ENCODE measurements at places on chromosomes 1 and 21.
A peak's percentile ranks its signal among the peaks of the same experiment; 100 is the strongest.

GRCh38 chr1:233252441-233252840, 43.1 kb downstream of the PCNX2 start:
- no peak for DNase-seq

DNA sequence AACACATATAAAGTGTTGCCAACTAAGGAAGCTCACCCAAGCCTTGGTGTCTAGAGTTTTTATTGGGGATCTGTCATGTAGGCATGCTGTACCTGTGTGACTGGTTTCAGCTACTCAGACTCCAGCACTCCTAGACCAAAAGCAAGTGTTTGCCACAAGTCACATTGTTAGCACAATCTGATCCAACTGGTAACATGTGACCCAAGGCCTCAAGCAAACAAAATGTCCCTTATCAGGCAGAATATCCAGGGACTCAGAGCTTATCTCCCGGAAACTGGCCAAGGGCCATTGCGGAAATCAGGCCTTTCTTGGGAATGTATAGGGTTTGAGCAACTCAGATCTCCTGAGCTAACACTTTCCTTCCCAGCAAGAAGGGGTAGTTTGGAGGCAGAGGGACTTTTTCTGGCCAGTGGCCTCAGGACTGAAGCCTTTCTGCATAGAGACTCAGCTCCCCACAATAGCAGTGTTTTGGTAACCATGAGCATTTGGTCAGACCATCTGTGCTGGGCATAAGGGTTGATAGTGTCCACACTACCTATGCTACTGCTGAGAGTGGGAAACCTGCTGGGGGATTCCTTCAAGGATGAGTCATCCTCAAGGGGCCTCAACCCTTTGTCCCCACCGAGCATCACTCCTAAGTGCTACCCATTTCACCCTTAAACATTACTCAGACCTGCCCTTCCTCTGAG, 29.6 kb downstream of the NHLH2 start:
- no peak for DNase-seq

GRCh38 chr1:76957961-76958360, 90.7 kb downstream of the ST6GALNAC5 start:
- no peak for DNase-seq

DNA sequence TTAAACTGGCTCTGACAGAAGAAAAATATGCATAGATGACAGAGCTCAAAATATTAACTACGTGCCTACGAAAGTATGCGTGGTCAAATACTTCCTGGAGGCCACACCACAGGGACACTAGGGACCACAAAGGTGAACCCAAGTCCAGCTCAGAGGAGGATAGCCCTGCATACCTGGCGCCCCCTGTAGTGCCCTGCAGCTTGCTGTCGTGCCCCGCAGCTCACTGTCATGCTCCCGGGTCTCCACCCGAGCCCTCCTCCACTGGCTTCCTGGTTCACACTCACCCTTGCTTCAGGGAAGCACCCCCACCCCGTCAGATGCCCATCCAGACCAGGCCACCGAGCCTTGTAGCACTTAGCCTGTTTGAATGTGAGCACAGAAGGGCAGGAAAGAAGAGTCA, 16.7 kb upstream of the NADK start:
- no peak for DNase-seq

GRCh38 chr1:145845514-145846161, at the start of gene NUDT17:
Gene NUDT17 (plus strand): TSS chr1:145845630. CDS start chr1:145845641, 11 bp downstream.
- peak; percentile 66 for DNase-seq

GRCh38 chr1:94746635-94747525, 73.3 kb upstream of the SLC44A3 start:
- no peak for DNase-seq

DNA sequence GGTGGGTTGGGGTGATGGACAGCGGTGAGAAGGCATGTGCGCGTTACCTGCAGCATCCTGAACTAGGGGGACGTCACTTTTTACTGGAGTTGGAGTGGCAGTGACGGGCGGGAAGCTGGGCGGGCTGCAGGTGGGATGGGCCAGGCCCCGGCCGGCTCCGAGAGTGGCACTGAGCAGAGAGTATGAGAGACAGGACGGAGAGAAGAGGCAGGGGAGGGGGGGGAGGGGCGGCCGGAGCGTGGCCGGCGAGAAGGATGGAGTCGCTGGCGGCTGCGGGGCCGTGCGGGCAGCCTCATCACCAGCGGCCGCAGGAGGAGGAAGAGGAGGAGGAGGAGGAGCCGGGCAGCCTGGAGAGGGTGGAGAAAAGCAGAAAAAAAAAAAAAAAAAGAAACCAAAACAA, 154.5 kb downstream of the CASZ1 start:
- DNase-seq, result no peak
